ENCODE measurements at places on chromosomes 1 and 21. TPM values are rescaled to one million over a fixed set of nuclear protein-coding genes. Genes with fewer than 3 reads are reported as not detected.

- no peak for DNase-seq
Measured at GRCh38 chr1:178939338-178940067, 68.6 kb upstream of the ANGPTL1 start.

The KIF17 gene
- 1.5 TPM for total RNA-seq

The FAM72C gene
- total RNA-seq: 1.4 TPM

GRCh38 chr21:46550116-46550941, 54.6 kb downstream of the S100B start:
- DNase-seq: no peak

- no peak for DNase-seq
Measured at GRCh38 chr1:220389634-220390033, 117.4 kb upstream of the RAB3GAP2 start.

DNA sequence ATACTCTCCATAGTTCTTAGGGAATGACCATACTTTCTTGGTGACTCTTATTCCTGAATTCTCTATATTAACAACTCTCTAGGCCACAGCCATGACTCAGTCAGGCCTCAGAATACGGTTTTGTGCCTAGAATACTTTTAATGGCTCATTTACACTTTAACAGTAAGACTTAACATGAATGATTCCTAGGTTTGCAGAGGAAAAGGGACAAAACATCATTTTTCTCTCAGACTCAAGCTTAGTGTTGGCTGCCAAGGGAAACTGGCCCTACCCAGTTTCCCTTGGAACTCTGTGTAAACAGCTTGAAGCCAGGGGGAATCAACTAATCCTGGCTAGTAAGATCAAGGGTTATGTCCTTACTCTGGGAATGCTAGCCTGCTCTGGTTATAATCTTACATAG, 164.9 kb upstream of the PKN2 start:
- DNase-seq: no peak

DNA sequence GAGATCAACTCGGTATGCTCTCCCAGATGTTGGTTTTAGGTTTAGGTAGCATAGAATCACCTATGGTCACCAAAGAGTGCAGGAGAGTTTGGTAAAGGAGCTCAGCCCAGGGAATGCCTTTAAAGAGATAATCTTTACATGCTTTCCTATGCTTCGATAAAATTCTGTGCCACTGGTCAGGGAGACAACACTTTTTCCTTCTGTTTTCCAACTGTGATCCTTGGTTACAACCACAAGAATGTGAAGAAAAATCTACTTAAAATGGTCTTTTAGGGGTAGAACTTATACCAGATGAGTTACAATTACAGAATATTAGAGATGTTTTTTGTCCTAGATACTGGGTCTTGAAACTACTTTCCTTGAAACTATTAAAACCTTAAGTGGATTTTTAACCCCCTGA, 895.6 kb downstream of the TTLL7 start:
- DNase-seq: no peak

- no peak for DNase-seq
Measured at GRCh38 chr1:16352842-16353535, 709 bp upstream of the FBXO42 start.

The CRP gene
- not detected for total RNA-seq

The TTC34 gene
- total RNA-seq: 0.45 TPM

The CATSPERE gene
- total RNA-seq: 1.5 TPM

Measured in cerebellum (tissue), 4 donors.